ENCODE measurements at places on chromosomes 16 and 17.

DNA sequence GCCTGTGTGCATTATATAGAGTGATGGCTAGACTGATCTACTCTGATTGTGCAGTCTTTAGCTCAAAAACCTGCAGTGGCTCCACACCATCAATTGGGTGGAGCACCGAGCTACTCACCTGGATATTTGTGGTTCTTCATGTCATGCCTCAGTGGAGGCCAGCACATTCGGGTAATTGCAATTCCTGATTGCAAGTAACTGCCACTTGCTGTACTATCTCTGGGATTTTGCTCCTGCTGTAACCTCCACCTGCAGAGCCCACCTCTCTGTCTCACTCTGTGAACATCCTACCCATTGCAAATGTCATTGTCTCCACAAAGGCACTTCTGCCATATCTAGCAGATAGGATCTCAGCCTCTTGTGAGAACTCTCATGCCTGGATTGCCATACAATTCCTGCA lies 1.7 kb upstream of the CCL1 start:
- DNase-seq = no peak

DNA sequence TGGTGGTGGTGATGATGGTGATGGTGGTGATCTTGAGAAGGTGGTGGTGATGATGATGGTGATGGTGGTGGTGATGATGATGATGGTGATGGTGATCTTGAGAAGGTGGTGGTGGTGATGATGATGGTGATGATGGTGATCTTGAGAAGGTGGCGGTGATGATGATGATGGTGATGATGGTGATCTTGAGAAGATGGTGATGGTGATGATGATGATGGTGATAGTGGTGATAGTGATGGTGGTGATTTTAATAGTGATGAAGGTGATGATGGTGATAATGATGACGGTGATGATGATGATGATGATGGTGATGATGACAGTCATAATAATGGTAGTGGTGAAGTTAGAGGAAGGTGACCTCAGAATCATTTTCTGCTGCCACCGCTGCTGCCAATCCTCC lies 75.1 kb downstream of the MYH13 start:
- DNase-seq = no peak

DNA sequence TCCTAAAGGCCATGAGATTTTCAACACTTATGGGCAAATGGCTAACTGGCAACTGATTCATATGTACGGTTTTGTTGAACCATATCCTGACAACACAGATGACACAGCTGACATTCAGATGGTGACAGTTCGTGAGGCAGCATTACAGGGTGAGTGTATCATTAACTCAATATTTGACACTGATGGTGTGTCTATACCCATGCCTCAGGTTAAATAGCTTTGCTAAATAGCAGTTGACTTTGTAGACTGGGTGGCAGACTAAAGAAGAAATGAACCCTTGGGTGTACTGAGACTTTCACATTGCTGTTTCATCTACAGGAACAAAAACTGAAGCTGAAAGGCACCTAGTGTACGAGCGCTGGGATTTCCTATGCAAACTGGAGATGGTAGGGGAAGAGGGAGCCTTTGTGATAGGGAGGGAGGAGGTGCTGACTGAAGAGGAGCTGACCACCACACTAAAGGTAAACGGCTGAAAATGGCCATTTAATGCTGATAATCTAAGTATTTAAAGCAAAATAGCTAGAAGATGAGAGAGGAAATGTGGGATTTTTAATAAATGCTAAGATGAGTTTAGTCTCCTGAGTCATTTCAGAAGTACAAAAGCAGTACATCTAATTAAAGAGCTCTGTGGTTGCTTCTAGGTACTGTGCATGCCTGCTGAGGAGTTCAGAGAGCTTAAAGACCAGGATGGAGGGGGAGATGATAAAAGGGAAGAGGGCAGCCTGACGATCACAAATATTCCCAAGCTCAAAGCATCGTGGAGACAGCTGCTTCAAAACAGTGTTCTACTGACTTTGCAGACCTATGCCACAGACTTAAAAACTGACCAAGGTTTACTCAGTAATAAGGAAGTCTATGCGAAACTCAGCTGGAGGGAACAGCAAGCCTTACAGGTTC lies 3.0 kb downstream of the SETD6 start:
- no peak for DNase-seq

GRCh38 chr16:5041600-5042133 lies 7.9 kb upstream of the NAGPA start:
- no peak for DNase-seq

GRCh38 chr17:3532106-3532858 lies 25.3 kb downstream of the TRPV3 start:
- DNase-seq = no peak

DNA sequence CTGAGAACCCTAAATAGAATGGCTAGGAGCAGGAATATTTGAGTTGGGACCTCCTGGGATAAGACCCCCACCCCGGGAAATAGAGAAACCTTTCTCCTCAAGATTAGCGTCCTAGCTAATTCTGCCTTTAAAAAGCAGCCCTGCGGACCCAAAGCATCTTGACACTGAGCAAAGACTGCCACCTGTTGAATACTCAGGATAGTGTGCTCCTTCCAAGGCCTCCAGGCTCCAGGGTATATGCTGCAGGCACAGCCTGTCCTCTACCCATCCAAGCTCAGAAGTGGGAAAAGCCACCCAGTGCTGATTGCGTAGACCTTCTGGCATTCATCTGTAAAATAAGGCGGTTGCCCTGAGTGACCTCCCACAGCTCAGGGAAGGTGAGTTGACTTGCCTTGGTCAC lies 456.2 kb upstream of the DYNLRB2 start:
- no peak for DNase-seq

DNA sequence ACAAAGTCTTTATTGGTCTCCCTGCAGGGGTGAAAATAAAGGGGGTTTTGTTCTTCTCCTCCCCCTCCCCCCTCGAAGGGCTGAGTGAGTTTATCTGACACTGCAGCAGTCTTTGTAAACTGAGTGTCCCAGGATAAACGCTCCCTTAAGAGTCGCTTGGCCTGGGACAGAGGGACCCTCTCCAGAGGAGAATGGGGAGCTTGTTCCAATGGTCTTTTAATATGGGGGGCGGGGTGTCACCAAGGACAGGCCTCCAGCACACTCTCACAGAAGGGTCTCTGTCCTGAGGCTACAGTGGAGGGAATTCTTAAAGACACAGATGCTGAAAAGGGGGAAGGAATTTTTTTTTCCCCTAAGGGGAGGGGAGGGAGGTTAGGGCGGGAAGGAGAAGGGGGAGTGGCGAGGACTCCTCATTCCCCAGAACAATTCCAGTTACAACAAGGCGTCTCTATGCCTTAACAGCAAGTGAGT lies 455.5 kb downstream of the SOX9 start:
- DNase-seq = no peak

DNA sequence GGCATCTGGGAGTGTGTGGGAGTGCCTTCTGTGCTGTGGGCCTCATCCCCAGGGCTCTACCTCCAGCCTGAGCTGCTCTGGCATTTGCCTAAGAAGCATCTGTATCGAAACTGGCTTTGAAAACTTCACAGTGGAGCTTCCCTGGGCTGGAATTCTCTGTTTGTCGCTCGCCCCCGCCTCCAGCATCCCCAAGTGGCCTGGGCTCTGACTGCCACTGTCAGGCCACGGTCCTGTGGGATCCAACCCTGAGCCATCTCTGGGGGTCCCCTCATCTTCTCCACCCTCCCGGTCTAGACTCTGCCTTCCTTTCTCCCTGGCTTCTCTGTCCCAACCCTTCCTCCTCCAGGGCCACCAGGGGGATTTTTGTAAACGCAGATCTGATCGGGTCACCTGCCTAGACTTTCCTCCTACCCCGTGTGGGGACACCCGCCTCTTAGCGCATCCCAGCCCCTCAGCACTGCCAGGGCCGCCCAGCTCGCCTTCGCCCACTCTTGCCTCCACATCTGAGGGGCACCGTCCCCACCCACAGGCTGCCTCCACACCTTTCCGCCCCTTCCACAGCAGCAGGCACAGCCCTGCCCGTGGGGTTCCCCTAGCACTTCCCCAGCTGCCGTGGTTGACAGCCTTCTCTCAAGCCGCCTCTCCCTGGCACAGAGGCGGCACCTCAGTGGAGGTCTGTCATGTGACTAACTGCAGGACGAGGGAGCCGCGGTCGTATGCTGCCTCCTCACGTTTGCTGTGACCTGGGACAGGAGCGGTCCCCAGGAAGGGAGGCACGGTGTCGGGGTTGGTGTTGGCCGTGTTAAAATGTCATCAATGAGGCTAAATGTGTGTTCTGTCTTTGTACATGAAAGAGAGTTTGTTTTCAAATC lies 12.0 kb downstream of the TBC1D24 start:
- peak; percentile 17 for DNase-seq

- DNase-seq = no peak
Observed at GRCh38 chr16:61842666-61843065, 193.6 kb downstream of the CDH8 start.

GRCh38 chr17:42272162-42272907 lies 3.9 kb downstream of the STAT5B start:
- DNase-seq = no peak

GRCh38 chr16:86823888-86824671 lies 245.7 kb downstream of the FOXL1 start:
- DNase-seq = no peak

DNA sequence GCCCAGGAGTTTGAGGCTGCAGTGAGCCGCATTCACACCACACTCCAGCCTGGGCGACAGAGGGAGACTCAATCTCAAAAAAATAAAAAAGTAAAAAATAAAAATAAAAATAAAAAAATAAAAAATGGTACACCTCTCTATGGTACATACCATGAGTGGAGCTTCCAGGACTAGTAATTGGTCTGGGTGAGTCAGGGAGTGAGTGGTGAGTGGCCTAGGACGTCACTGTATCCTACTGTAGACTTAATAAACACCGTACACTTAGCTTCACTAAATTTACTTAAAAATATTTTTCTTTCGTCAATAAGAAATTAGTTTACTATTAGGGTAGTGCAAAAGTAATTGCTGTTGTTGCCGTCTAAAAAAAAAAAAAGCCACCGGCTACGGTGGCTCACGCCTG lies 9.0 kb downstream of the CDH5 start:
- no peak for DNase-seq

DNA sequence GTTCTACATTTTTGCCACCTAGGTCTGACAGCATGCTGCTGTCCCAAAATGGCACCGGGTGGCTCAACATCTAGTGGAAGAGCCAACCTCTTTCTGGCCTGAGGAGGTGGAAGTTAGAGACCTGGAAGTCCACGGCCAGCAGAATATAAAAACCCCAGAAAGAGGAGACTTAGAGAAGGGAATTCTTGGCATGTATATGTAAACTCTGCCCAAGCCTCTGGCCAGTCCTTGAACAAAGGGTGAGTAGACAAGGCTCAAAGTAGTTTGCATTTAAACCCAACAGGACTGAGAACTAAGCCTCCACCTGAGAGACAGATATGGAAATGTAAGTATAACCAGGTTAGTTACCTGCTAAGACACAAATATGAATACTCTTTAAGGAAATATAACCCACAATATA lies 210.3 kb downstream of the GRIN2A start:
- DNase-seq = no peak

DNA sequence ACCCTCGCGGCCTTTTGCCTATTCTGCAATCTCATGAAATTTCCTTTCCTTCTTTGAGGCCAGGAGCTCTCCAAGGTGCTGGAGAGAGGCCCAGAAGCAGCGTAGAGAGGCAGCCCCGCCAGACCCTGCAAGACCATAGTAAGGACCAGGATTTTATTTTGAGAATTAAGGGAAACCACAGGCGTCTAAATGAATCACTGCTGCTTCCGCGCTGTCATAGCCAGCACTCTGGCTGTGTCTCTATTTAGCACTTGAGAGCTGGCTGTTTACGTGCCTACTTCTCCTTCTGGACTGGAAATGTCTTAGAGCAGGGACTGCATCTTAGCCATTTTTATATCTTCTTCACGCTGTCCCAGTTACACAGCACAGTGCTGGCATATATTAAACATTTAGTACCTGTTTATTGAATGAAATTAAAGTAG lies 37.6 kb upstream of the PIRT start:
- DNase-seq = no peak

- no peak for DNase-seq
Observed at GRCh38 chr16:21161211-21161610, 2.7 kb downstream of the LDAF1 start.

DNA sequence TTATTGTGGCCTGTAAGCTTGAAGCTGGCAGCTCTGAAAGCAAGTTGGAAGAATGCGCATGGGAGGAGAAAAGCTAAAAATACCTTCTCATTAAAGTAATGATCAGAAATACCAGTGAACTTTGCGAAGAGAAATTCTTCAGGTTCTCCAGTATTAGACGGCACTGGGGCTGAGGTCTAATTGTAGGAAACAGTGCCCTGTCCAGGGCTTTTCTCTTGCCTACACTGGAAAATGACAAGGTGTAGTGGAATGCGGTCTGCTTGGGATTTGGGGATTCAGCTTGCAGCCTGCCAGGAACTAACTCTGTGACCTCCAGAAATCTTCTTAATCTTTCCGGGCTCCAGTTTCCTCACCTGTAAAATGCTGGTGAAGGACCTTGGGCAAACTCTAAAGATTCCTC lies 53.3 kb upstream of the KCNJ16 start:
- DNase-seq = no peak

GRCh38 chr16:16073001-16073545 lies 123.7 kb downstream of the ABCC1 start:
- no peak for DNase-seq

DNA sequence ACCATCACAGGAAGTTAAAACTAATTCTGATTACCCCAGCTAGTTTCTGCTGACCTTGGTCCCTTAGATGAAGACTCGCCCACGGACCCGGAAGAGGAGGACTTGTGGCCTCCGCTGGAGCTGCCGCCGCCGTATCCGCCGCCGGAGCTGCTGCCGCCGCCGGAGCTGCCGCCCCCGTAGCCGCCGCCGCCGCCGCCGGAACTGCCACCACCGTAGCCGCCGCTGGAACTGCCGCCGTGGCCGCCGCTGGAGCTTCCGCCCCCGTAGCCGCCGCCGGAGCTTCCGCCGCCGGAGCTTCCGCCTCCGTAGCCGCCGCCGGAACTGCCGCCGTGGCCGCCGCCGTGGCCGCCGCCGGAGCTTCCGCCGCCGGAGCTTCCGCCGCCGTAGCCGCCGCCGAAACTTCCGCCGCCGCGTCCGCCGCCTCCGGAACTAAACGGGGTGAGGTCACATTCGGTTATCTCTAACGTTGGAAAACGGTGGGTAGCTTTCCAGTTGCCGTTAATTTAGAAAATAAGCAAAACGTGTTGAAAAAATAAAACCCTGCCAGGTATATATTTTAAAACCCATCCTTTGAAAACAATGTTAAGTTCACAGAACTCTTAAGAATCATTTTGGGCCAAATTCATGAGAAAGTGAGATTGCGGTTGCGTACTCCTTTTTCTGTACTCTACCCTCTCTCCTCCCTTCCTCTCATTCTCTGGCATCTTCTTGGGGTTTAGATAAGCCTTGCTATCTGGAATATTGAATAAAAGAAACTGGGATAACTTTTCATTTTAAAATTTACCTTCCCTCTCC lies 3.5 kb downstream of the KRT10 start:
- DNase-seq = peak; percentile 51

GRCh38 chr16:60166-60565 lies 6.5 kb downstream of the SNRNP25 start:
- DNase-seq = no peak

DNA sequence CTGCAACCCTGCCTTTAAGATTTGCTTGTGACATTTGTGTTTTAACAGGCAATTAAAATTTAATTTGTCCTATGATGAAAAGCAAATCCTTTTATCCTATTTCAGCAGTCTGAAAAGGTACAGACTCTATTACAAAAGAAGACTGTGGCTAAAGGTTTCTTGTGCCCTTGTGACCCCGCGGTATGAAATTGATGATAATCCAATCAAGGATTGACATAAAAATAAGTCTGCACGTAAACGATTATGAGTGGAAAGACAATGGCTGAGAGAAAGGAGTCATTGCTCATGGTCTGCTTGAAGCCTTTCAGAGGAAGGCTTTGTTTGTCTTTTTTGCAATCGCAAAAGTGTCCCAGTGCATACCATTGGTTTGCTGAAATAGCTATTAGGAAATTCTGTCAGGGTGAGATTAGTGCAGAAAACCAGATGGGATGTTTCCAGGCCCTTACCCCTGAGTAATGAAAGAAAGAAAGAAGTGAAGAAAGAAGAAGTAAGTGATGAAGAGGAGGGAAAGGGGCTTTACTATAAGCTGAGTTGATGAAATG lies 867.8 kb upstream of the CDH8 start:
- no peak for DNase-seq
